Activated CD4-positive, alpha-beta T cell treated with anti-CD3 and anti-CD28 coated beads, Interleukin-2, amount 10 ng/mL, durations not matched to agents 7 days and 5 days (primary cell): ENCODE measurements at places on chromosomes 6 and 20. TPM values are rescaled to one million over a fixed set of nuclear protein-coding genes. Genes with fewer than 3 reads are reported as not detected.

GPR31 gene
- not detected for total RNA-seq

DNA sequence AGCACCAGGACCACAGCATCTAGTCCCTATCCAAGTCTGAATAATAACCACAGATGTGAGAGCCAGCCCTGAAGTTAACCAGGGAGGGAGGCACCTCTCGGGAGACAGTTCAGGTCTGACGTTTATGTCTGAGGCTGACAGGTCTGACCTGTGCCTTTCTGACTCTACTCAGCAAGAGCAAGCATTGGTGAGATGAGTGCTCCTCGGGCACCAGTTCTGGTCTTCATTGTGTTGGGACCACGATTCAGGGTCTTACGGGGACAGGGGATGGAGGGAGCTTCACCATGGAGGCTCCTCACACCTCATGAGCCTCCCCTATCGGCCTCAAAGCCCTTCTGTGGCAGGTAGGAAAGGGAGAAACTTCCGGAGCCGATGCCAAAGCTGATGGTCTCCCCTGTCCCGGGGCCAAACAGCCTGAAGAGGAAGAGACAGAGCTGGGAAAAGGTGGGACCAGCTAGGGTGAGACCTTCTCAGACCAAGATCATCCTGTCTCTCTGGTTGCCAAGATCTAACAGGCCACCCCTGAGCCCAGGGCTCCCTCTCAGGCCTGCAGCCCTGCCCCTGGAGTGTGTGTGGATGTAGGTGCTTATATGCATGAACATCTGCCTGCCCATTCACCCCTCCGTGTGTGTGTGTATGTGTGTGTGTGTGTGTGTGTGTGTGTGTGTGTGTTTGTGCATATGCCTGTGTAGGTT, 170.5 kb downstream of the VEGFA start:
- DNase-seq = no peak

ZNF217 gene
- total RNA-seq = 97.5 TPM

GRCh38 chr6:31366693-31367470, 9.9 kb upstream of the HLA-B start:
- peak; percentile 82 for DNase-seq

DNA sequence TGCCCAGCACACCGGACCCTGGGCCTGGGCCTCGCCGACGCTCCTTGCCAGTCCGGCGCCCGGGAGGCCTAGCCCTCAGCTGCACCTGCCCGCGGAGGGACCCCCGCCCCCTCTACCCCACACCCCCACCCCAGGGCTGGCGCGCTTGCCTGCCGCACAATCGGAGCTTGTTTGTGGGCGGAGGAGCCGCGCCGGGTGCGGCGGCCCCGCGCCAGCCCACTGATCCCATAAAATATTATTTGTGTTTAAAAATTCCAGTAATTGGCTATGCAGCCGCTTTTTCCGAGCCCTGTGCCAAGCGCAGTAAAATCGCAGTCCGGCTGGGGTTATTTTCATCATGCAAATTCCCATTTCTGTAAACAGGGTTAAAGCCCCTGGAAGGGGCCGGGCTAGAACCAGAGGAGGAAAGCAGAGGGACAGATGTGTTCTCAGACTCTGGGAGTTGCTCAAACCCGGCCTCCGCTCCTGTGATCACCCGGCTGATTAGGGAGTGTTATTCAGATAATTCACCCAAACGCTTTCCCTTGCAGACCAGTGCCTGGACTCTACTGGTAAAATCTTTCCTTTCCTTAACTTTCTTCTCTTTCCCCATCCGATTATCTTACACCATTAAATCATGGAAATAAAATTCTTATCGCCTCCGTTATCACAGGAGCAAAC, 93.1 kb downstream of the NCR2 start:
- no peak for DNase-seq

ZNF391 gene
- 2.0 TPM for total RNA-seq

ADGRG6 gene
- 0.52 TPM for total RNA-seq

GRCh38 chr20:10449270-10449669, 14.2 kb downstream of the SLX4IP start:
- no peak for DNase-seq

DNA sequence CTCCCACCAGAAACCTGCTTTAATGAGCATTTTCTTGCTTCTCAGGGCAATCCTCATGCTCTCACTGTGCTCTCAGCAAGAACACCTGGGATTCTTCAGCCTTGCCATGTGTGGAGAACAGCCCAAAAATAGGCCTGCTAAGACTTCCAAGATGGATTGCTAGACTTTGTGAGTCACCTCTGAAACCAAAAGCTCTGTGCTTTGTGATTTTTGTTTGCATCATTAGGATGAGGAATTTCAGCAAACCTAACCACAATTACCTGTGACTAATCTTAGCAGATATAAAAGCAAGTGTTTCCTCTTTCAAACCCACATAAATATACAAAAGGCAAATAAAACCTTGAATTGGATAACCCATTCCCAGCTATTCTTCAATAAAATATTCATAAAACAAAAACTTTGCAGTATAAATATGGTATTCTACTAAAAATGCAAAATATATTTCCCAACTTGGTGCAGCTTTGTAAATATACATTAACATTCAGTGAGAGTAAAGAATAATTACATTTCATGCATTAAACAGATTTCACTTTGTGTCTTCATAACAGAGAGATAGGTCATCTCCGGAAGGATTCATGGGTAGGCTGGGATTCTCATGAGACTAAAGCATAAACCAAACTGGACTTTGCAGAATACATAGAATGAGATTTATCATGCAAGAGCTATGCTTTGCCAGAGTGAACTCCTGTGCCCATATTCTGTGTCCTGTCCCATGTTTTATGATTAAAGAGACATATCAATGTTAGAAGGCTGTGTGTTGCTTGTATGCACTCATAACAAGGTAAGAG, 33.5 kb downstream of the TPBG start:
- no peak for DNase-seq

RAET1L gene
- total RNA-seq = not detected

GRCh38 chr6:75794954-75795739, 46.1 kb downstream of the MYO6 start:
- no peak for DNase-seq

SPDEF gene
- not detected for total RNA-seq

TCF15 gene
- not detected for total RNA-seq

DNA sequence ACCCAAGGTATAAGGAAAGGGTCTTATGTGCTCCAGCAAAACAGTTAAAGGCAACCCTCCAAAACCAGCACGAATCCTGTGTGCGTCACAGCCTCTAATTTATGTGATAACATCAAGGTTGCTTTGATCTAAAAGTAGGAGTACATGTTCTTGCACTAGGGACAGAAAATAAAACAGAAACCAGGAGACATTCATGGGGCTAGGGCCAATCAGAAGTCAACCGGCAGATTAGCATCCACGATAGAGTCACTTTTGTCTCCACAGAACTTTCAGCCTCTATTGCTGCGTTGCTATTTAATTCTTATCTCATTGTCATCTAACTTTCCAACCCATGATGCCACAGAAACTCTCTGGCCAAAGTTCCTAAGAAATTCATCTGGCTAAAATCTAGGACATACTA, 178.8 kb upstream of the PTCHD4 start:
- DNase-seq = no peak

GRCh38 chr6:43298565-43299337, 691 bp downstream of the SLC22A7 start:
- DNase-seq = no peak

- DNase-seq = no peak
Measured at GRCh38 chr20:59414936-59415623, 114.7 kb downstream of the EDN3 start.

DNA sequence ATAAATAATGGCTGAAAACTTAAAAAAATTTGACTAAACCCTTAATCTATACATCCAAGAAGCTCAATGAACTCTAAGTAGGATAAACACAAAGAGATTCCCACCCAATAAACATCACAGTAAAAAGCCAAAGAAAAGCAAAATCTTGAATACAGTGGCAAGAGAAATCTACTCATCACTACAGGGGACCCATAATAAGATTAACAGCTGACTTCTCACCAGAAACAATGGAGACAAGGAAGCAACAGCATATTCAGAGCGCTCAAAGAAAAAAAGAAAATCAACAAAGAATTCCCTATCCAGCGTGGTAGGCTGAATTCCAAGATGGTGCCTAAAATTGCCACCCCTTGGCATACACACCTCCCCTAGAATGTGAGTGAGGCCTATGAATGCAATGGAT, 18.6 kb downstream of the SNX3 start:
- DNase-seq = no peak

DNA sequence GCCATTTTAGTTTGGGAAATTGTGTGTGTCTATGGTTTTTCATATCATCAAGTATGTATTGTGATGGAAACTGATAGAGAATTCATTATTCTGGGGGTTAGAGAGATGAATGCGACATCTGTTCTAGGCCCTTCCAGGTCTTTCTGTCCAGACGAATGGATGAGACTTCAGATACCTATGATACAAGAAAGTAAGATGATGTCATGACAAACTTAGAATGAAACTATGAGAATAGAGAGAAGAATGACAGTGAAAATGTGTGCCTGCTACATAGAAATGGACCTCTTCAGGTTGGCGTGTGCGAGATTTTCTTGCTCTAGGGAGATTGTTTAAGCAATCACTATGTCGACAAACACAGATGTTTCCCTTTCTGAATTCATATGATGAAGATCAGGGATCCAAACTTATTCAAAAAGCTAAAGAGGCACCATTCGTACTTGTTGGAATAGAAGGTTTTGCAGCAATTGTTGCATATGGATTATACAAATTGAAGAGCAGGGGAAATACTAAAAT, 76.1 kb downstream of the SCAND1 start:
- no peak for DNase-seq

- peak; percentile 87 for DNase-seq
Measured at GRCh38 chr6:44223319-44224028, at the start of gene SLC29A1. TSS of gene SLC29A1 (plus strand) at chr6:44223595. CDS start at chr6:44227314, 3,719 bp downstream.

MYLK2 gene
- 0.52 TPM for total RNA-seq

DNA sequence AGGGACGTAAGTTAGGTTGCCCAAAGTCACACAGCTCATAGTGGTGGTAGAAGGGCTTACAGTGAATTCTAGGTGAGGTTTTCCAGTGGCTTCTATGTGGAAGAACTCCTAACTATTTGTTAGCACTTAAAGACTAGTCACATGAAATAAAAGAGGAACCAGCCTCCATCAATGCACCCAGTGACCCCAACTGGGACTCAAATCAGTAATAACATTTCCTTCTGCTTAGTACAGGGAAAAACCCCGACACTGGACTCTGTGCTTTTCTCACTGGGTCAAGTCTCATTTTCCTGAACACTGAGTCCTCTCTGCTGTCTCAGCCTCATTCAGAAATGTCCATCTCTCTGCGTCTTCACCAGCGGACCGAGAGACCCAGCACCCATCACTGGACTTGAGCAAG, 89.2 kb downstream of the SLC22A23 start:
- no peak for DNase-seq

- DNase-seq = no peak
Measured at GRCh38 chr6:154509421-154510143, 903 bp downstream of the CNKSR3 start.
